NCI-H2171 treated with DMSO at 0.1 percent for 48 hours (cell line): ENCODE measurements at places on chromosomes 6 and 20.

DNA sequence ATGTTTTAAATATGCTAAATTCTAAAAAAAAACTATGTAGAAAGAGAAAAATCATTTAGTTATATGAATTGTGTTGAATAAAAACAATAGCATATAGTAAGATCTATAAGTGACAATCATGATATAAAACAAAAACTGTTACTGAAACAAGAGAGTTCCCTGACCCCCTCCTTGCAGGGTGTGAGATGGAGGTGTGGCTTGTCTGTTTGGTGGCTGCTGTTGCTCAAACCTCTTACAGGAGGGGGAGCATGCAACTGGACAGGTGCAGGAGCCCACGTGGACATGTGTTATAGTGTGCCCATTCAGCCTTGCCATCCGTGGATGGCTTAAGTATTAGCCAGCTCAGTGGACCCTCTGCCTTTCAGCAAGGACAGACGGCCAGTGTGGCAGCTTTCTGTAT is 206.7 kb downstream of the MOXD1 start:
- no peak for DNase-seq

- DNase-seq, result no peak
Measured at GRCh38 chr6:157096522-157096921, 226.8 kb downstream of the TMEM242 start.

DNA sequence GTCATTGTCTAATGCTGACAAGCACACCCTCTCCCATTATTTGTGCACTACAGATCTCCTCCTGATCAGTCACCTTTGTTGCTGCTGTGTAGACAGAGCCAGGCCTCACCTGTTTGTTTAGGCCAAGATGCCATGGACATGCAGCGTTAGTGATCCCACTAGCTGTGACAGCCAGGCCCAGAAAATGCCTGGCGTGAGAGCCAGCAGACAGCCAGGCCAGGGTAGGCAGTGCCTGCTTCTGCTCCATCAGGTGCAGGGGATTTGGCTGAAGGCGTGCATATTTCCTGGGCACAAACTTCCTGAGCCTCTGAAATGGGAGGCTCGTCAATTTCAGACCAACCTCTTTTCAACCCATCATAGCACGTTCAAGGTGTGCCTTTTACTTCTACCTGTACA is 27.3 kb downstream of the MANBAL start:
- DNase-seq, result no peak

GRCh38 chr6:149608381-149608982 is 40.0 kb downstream of the KATNA1 start:
- no peak for DNase-seq

- DNase-seq, result no peak
Measured at GRCh38 chr6:108666656-108667260, 106.0 kb downstream of the FOXO3 start.

DNA sequence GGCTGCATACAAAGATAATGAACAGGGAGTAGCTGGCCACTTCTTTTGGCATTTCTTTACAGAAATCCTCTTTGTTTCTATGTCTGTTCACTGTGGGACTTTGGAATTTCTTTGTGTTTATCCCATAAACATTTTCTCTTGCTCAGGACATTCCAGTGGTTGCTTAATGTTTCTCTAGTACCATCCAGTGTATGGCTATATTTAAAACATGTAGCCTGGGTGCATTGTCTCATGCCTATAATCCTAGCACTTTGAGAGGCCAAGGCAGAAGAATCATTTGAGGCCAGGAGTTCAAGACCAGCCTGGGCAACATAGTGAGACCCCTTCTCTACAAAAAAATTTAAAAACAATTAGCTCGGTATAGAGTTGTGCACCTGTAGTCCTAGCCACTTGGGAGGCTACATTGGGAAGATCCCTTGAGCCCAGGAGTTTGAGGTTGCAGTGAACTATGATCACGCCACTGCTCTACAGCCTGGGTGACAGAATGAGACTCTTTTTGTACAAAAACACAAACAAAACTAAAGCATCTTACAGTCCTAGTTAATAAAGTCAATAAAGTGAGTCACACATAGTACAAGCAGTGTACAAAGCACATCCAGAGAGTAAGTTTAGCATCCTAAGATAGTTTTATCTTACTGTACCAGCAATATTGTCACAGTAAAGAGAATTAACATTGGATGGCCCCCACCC is 63.3 kb downstream of the ZFAND3 start:
- no peak for DNase-seq

DNA sequence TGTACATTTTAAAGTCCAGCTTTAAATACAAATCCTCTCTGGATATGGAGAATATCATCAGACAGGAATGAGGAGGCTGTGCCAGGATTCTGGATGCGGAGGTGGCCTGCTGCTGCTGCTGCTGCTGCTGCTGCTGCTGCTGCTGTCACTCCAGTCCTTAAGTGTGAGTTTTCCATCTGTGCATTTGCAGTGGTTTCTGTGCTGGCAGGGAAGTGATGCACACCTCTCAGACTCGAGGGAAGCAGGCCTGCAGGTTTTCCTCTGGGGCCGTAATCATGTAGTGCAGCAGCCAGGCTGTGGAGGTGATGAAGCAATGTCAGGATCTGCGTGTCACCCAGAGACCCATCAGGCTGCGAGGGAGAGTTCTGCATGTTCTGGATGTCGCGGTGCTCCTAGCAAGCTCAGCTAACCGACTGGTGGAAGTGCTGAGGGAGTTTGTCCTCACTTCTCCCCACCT is 32.0 kb downstream of the CFAP61 start:
- peak; percentile 93 for DNase-seq

GRCh38 chr20:43959079-43959919 is 44.6 kb downstream of the TOX2 start:
- peak; percentile 7 for DNase-seq

DNA sequence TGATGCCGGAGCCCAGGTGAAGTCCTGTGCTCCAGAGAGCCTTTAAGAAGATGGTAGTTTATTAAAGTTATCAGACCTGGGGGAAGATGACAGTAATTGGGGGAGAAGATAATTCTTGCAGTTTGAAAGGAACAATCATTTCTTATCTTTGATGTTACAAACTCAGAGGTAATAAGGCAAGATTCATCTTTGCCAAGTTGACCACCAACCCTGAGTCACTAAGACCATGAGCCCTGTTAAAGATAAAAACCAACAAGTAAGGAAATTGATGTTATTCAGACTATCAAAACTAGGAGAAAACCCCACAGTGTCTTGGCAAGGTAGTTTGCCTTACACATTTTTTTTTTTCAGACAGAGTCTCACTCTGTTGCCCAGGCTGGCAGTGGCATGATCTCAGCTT is 73.1 kb downstream of the MKKS start:
- DNase-seq, result no peak

DNA sequence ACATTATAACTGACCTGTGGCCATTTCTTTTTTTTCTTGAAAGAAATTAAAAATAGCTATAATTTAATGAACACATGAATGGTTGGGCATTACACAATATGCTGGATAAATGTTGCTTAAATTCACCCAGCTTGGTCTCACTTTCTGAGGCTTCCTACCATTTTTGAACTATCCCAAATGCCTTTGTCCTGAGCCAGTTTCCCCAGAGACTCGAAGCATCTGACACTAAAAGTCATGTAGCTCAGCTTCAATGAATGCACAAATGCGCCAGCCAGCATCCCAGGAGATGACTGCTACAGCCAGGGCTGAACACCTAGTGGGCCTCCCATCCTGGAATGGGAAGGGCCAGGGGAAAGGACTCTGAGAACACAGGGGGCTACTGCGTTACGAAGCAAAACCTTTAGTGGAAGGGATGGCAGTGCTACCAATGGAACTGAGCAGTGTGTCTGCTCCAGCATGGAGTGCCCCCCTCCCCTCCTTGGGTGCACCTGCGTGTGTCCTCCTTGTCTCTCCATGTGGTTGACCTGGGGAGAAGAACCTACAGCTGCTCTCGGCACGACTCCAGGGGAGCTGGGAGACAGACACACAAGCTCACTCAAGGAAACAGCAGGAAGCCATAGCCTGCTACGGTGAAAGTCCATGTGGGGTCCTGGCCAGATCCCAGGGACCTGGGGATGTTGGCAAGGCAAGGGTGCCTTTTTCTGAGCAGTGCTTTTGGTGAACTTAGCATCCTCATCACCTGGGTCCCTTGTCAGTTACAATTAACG is 60.9 kb downstream of the IRF4 start:
- DNase-seq, result peak; percentile 14

- no peak for DNase-seq
Measured at GRCh38 chr6:116866281-116866871, 10.7 kb upstream of the RFX6 start.

DNA sequence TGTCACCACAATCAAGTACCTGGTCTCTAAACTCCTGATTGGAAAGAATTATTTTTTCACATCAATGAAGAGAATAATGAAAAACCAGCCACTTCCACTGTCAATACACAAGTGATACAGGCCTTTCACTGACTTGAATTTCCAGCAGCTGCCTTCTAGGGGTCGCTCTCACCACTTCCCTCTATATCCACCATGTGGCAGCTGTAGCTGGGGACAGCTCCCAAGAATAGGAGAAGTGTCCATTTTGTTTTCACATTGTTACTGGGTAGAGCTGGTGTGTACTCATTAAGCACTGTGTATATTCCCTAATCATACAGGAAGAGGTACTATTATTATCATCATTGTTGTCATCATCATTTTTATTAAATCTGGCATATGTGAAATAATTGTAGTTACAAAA is 438.4 kb upstream of the SPTLC3 start:
- peak; percentile 84 for DNase-seq

DNA sequence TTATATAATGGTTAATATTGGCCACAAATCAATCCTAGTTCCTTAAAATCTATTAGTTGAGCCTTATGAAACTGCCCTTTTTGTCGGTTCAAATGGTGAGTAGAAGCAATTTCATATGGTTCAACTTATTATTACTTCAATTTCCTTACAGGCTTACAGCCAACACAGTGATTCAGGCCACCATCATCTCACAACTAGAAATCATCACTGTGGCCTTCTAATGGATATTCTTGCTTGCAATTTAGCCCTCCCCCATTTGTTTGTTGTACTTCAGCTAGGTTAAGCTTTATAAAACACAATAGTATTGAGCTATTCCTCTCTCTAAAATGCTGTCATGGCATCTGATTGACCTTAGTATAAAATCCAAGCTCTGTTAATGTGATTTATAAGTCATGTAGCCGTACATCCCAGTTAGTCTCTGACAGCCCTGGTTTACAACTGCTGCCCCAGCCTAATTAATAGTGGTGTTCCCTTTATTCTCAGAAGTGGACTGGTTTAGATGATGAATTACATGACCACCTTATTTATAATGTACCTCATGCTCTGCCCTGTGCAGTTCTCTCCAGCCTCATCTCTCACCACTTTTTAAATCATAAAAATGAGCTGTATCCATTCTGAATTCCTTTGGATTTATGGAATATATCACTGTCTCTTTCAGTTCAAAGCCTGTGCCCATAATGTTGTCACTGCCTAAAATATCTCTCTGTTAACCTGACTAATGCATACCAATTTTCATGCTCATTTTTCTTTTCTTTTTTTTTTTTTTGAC is 36.7 kb downstream of the LAMA2 start:
- no peak for DNase-seq

- no peak for DNase-seq
Measured at GRCh38 chr20:52590100-52590499, 382.1 kb upstream of the TSHZ2 start.

DNA sequence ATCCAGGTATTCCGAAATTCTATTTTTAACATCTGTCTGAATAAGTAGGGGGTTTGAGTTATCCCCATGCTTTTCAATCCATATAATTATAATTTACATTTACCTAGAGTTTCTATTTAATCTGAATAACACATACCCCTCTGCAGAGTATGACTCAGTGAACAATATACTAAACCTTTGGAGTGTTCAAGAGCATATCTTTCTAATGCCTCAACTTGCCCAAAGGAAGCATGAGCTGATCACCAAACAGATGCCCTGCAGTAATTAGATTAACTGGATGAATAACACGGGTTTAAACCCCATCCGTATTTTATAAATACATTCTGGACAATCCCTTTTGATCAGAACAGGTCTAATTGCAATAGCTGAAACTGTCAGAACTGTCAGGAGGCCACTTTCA is 897.1 kb downstream of the TFAP2A start:
- no peak for DNase-seq

GRCh38 chr6:90103056-90103800 is 193.4 kb downstream of the BACH2 start:
- DNase-seq, result no peak

DNA sequence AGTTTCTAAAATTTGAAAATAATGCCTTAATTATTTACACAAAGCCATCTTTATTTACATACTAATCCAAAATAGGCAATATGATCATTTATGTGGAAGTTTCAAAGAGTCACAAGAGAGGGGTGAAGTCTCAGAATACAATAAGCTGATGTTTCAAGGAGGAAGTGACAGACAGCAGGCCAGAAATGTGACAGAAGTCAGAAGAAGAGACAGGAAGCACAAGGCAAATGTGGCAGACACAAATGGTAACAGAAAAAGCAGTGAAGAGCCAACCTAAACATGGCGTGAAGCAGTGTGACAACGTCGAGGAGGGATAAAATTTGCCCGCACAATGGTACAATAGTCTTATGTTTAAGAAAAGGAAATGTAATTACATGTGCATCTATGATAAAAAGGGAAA is 59.8 kb downstream of the SHPRH start:
- DNase-seq, result no peak

- peak; percentile 84 for DNase-seq
Measured at GRCh38 chr6:7341989-7342742, 29.2 kb upstream of the SSR1 start.

DNA sequence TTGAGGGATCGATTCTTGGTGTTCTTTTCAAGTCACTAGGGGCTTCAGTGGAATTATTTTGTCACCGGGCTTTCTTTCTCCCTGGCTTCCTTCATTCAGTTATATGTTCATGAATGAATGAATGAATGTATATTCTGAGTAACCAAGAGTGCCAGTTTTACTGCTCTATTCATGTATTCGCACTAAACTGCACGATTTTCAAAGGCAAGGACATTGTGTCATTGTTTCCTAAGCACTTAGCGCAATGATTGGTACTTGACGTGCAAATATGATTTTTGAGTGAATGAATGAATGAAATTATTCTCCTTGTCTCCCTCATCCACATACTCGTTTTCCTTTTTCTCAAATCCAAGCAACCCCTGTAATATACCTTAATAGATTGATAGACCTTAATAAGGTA is 822 bp downstream of the AFG1L start:
- DNase-seq, result no peak

DNA sequence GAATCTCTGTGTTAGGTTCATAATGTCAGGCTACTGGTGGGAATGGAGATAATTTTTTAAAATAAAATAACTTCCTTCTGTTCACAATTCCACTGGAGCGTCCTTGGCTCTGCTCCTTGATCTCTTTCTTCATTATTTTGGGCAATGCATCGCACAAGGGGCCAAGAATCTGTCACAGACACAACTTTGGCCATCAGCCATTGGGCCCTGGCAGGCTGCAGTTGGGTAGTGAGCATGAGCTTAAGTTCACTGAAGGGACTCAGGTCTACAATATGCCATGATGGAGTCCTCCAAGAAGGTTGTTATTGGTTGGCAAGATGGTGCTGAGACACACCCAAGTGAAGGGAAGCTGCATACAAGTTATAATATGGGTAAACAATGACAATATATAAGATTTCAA is 40.0 kb downstream of the CYP39A1 start:
- no peak for DNase-seq
